NCI-H2081 treated with DMSO at 0.1 percent for 48 hours (cell line): ENCODE measurements at places on chromosomes 3 and 15.

DNA sequence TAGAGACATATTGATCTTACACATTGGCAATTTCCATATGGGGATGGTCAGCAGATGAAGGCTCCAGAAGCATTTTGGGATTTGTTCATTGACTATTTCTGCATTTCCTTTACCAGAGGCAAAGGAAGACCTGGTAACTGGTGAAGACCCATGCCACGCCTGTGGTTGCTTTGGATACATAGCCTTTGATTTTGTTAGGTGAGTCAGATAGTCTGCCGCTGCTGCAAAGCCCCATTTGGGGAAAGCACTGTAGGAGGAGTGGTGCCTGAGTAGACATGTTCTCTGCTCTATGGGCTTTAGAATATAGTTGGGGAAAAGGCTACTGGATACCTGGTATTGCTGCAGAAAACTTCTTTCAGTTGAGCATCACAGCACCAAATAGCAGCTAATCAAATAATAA lies 56.8 kb downstream of the TFG start:
- no peak for DNase-seq

GRCh38 chr3:149388001-149388440 lies 10.6 kb upstream of the TM4SF1 start:
- no peak for DNase-seq

GRCh38 chr15:33071451-33071850 lies 123.1 kb downstream of the FMN1 start:
- no peak for DNase-seq

DNA sequence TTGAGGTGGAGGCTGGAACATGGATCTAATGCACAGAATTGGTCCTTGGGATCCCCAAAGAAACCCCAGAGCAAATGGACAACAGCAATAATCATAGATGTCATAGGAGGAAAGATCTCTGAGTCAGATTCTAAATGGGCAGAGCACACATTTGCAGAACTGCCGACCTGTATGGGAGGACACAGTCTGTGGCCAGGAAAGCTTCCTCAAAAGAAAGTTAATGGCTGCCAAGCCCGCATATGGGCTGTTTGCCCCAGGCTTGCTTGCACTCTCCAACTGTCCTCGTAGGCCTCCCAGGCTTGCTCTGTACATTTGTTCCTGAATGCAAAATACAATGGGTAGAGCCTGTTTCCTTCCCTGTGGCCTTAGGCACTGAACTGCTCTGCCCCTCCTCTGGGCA lies 102.0 kb upstream of the PLXNA1 start:
- no peak for DNase-seq

DNA sequence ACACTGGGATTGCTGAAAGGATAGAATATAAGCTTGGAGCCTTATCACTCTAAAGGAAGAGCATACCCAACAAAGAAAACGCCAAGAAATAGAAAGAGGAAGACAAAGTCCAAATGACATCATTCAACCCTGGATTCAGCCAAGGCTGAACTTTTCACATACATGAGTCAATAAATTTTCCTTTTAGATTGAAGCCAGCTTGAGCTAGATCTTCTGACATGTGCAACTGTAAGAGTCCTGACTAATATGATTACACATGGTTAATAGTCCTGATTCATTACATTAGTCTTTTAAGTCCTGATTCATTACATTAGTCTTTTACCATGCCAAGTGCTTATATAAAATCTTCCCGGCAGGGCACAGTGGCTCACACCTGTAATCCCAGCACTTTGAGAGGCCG lies 13.6 kb upstream of the DENND6A start:
- no peak for DNase-seq

- DNase-seq = no peak
Measured at GRCh38 chr15:40829115-40829514, 607 bp upstream of the PPP1R14D start.
